Stimulated activated CD8-positive, alpha-beta memory T cell treated with anti-CD3 and anti-CD28 coated beads, Interleukin-2, amount 100 ng/mL, for 1 hour (primary cell): ENCODE measurements at places on chromosomes 2 and 18.

DNA sequence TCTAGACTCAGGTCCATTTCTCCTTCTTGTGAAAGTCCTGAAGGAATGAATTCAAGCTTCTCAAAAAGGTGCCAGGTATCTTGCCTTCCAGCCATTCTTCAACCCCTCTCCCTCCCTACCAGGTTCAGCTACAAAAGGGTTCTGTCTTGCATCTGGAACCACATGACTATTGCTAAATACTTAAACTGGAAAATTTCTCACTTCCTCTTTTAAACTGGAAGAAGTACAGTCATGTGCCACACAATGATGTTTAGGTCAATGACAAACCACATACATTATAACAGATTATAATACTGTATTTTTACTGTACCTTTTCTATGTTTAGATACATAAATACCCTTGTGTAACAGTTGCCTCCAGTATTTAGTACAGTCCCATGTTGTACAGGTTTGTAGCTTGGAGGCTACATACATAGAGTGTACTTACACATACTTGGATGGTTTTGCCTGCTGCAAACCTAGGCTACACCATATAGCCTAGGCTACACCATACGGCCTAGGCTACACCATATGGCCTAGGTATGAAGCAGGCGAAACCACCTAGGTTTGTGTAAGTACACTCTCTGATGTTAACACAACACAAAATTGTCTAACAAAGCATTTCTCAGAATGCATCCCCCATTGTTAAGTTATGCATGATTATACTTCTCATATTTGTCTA is 142.0 kb upstream of the DNMT3A start:
- no peak for DNase-seq

DNA sequence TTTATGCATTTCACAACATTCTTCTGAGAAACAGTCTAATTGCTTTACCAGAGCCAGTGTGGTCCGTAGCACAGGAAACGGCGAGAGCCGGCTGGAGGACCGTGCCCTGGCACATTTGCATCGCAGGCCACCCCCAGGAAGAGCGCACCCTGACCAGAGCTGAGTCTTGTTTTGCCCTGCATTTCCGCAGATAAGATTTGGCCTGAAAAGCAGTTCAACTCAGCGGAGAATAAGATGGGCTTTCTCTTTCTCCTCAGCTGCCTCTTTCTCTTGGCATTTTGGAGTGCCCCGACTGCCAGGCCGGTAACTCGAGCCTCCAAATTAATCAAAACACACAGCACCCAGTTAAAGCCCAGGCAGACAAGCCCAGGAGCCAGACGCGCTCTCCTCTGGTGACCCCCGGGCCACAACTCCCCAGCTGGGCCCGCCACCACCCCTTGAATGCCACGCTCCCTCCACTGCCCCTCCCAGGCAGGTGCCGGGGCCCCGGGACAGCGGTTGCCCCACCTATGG is 464 bp downstream of the COL4A4 start:
- DNase-seq: no peak

- DNase-seq: no peak
Observed at GRCh38 chr2:74041726-74042125, 57.0 kb downstream of the TET3 start.

DNA sequence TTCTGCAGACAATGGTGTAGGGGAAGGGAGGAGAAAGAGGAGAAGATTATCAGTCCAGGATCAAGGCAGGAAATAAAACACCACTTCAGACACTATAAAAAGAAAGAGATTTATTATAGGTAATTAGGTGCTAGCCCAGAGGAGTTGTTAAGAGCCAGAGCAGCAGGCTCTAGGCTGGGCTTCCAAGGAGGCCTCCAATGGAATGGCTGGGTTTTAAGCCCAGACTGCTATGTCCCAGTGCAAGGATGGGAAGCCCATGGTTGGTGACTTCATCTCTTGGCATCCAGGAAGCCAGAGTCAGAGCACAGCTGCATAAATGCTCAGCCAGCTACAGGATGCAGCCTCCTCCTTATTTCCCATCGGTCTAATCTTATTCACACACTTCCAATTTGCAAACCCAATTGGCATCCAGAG is 95.6 kb downstream of the LAMA3 start:
- no peak for DNase-seq

DNA sequence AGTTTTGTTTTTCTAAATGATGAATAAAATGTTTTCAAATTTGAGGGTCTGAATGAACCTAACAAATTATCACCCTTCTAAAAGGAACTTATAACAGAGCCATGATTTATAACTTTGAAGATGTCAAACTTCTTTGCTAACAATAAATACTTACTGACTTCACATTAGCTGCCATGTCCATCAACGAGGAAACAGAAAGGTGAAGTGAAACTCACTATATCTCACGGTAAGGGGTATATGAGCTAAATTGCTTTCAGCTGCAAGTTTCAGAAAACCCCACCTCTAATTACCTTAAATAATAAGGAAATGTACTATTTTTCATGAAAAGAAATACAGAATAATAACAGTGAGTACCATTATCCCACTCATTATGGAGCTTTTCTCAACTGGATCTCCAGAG is 350.8 kb upstream of the NT5C1B start:
- DNase-seq: no peak

GRCh38 chr2:178477443-178478129 is 814 bp downstream of the FKBP7 start:
- no peak for DNase-seq
